ENCODE measurements at places on chromosomes 5 and 9.
A peak's percentile ranks its signal among the peaks of the same experiment; 100 is the strongest.

DNA sequence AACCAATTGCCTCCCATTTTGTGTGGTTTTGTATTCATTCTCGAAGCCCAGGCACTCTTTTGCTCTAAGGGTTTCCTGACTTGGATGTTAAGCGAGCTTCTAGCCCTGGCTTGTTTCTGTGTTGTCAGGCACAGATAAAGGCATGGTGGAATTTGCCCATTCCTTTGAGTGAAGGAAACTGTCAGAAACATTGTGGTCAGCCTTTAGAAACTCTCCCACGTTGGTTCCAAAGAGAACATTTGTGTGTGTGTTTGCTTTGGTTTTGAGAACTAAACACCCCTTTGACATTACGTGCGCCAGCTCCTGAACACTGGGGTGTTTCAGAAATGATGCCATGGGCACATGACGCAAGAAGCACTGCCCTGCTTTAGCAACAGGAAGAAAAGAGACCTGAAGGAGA is 320.9 kb downstream of the NTRK2 start:
- no peak for DNase-seq

- DNase-seq, result no peak
These were observed 419.9 kb downstream of the BNC2 start for GRCh38 chr9:16450578-16450977.

DNA sequence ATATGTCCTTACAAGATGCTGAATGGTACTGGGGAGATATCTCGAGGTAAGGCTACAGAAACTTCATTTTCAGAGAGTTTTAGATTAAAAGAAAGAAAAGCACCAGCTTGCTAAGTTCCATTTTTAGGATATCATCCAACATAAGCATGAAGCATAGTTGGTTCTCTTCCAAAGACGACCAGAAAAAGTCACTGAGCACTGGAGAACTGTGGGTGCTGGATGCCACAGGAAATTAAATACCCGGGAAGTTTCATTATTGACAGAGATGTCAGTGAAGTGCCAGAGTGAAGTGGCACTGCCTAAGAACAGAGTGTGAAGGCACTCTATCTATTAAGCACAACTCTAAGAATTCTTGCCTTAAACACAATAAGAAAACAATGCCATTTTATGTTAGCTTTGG is 76.8 kb downstream of the PIK3R1 start:
- DNase-seq, result no peak

DNA sequence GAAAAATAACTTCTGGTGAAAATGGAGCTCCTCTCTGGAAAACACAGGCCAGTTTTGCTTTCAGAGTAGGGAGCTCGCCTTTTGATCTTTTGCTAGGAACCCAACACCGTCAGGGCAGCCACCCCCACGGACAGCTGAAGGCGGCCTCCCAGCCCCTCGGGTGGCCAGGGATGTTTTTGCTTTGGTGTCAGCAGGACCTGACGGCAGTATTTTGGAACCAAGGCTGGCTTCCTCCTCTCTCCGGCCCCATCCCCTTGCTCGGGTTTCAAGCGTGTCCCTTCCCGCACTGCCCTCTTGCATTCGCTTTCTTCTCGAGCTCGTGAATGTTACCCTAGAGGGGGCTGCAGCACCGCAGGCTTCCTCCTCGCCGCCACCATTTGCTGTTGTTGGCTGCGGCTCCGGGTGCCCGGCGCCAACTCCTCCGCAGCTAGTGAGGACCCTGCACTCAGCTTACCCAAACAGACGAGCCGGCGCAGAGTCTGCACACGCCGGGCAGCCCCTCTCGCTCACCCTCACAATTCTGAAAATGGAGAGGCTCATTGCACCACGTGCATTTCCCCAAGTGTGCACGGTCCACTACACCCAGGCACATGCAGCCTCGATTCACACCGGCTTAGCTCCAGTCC is 35.5 kb upstream of the ADAMTSL1 start:
- DNase-seq, result no peak

DNA sequence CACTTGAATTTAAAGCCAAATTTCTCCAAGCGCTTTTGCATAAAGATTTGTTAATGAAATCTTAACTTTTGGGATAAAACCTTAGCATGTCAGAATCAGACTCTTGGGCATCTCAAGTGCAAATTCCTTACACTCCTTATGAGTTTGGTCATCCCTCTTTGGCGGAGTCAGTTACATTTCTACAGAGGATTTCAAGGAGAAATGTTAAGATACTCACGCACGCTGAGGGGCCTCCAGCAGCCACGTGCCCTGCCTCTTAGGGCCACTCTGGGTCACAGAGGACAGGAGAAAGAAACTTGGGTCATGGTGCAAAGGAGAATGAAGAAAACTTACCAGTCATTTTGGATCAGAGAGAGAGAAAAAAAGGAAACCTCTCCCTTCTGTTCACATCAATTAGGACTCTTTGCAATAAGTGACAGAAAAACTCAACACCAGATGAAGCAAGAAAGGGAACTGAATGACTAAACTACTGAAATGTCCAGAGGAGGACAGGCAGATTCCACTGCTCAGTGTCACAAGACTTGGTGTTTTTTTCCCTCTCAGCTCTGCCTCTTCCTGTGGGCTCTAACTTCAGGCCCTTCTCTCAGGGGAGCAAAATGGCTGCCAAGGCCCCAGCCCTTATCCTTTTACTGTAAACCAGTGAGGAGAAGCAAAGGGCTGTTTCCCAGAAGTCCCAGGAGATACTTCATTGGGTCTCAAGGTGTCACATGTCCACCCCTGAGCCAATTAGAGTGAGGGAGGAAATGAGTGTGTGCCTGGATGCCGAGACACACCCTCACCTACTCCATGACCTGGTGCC is 63.3 kb upstream of the NFIL3 start:
- no peak for DNase-seq

- DNase-seq, result no peak
These were observed 9.5 kb downstream of the SEC16A start for GRCh38 chr9:136473354-136473721.

DNA sequence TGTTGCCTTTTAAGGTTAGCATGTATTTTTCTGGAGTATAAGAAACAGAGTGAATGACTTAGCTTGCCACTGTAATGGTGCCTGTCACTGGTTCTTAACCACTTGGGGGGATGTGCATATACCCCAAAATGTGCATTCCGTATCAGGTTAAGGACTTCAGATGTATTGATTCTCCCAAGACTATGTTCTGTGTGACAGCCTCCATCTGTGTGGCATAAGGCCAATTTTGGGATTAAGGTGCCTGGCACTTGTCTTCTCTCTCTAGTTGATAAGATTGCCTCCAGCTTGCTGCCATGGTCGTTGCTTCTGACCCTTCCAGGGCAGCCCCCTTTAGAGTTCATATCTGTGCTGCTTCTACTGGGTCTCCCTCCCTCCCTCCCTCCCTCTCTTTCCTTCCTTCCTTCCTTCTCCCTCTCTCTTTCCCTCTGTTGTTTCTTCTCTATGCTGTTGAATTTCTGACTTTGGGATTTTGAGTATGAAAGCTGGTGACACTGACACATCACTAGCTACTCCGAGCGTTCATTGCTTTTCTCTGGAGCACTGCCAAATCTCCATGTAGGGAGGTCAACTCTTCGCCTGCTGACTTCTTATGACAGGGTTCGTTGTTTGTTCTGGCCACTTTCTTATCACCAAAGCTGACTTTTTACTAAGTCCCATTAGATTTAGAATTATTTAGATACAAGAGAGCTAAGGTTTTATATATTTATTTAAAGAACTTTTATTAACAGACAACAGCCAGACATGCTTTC is 31.0 kb downstream of the TNFAIP8 start:
- DNase-seq, result no peak

GRCh38 chr9:95506678-95507463 is 9.9 kb downstream of the PTCH1 start:
- peak; percentile 70 for DNase-seq

- no peak for DNase-seq
These were observed 196.0 kb downstream of the MAPKAP1 start for GRCh38 chr9:125510980-125511379.

- DNase-seq, result no peak
These were observed 202.6 kb downstream of the PIK3R1 start for GRCh38 chr5:68418201-68418600.

- no peak for DNase-seq
These were observed 14.8 kb downstream of the MVB12B start for GRCh38 chr9:126341426-126341825.

DNA sequence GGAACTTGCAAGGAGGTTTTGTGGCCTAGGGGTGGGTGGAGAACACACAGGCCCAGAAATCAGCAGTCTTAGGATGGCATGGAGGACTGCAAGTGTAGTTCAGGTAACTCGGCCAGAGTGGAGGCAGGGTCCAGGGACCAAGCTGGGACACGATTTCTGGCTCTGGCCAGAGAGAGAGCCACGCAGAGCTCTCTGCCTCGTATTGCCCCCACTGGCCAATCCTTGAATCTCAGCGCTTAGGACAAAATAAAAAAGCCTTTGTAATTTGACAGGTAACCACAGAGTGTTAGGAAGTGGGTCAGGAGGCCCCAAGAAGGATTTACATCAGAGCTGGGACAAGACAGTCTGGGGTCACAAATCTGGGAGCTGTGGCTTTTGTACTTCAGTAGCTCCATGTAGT is 11.7 kb downstream of the MAP3K1 start:
- DNase-seq, result no peak

- no peak for DNase-seq
These were observed 8.6 kb downstream of the PCA3 start for GRCh38 chr9:76772686-76773445.

GRCh38 chr5:169350759-169351240 is 49.9 kb upstream of the SLIT3 start:
- DNase-seq, result no peak

DNA sequence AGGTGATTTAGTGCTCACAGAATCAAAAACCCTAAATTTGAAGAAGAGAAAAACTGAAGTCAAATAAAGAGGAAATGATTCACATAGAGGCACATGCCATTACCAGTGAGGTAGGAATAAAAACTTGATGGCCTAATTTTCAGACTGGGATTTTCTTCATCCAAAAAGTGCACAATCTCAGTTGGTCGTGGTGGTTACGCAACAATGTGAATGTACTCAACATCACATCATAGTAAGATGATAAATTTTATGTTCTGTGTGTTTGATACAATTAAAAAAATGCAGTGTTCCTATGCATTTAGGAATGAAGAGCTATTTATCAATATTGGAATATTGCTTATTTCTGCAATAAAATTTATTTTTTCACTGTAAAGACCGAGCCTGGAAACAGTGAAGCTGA is 60.7 kb downstream of the SV2C start:
- no peak for DNase-seq

Data from GM13977 (cell line).